ENCODE measurements at places on chromosomes 3 and 15. TPM values are rescaled to one million over a fixed set of nuclear protein-coding genes. Genes with fewer than 3 reads are reported as not detected.
A peak's percentile ranks its signal among the peaks of the same experiment; 100 is the strongest.

- no peak for DNase-seq
- H3K27me3 ChIP-seq = no peaks in the 10 kb centered on the region
- H3K36me3 ChIP-seq = peaks cover 21% of the 10 kb centered on the region
- H3K4me1 ChIP-seq = peaks cover 34% of the 10 kb centered on the region
- no peak overlapping the region for H3K4me3 ChIP-seq
Observed at GRCh38 chr15:90988296-90988695, 6.0 kb downstream of the PRC1 start.

GRCh38 chr3:150180334-150180733 lies 209.6 kb upstream of the PFN2 start:
- peaks cover 1% of the 10 kb centered on the region for H3K27me3 ChIP-seq
- no peaks in the 10 kb centered on the region for H3K4me1 ChIP-seq
- H3K36me3 ChIP-seq = no peaks in the 10 kb centered on the region

Gene DPH6
- 14.3 TPM for total RNA-seq

- no peaks in the 10 kb centered on the region for H3K4me1 ChIP-seq
- no peak overlapping the region for H3K27ac ChIP-seq
- no peaks in the 10 kb centered on the region for H3K27me3 ChIP-seq
- no peak overlapping the region for H3K4me3 ChIP-seq
- H3K36me3 ChIP-seq = no peaks in the 10 kb centered on the region
Observed at GRCh38 chr3:22886439-22887068, 316.6 kb upstream of the UBE2E2 start.

DNA sequence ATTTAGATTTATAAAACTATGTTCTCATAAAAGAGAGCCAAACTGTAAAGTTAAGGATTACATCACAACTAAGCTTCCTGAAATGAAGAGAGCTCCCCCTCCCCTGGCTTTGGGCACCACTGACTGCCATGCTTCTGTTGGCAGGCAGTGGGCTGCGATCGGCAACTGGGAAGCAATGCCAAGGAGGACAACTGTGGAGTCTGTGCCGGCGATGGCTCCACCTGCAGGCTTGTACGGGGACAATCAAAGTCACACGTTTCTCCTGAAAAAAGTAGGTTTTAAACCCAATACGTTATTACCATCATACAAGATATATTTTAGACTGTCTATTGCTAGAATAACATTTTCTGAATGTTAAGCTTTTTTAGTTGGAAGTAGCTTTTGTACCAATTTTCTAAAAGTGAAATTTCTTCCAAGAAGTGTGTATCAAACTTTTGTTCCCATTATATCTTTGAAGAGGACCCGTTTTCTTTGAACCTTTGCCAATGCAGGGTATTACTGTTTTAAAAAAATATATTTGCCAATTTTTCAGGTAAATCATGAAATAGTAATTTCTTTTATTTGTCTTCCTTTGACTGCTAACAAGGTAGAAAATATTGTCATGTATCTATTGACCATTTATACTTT lies 184.1 kb downstream of the ADAMTSL3 start:
- DNase-seq = peak; percentile 12
- no peaks in the 10 kb centered on the region for H3K4me1 ChIP-seq
- peaks cover 2% of the 10 kb centered on the region for H3K27me3 ChIP-seq
- H3K27ac ChIP-seq = no peak overlapping the region
- no peak overlapping the region for H3K4me3 ChIP-seq
- no peaks in the 10 kb centered on the region for H3K36me3 ChIP-seq

DNA sequence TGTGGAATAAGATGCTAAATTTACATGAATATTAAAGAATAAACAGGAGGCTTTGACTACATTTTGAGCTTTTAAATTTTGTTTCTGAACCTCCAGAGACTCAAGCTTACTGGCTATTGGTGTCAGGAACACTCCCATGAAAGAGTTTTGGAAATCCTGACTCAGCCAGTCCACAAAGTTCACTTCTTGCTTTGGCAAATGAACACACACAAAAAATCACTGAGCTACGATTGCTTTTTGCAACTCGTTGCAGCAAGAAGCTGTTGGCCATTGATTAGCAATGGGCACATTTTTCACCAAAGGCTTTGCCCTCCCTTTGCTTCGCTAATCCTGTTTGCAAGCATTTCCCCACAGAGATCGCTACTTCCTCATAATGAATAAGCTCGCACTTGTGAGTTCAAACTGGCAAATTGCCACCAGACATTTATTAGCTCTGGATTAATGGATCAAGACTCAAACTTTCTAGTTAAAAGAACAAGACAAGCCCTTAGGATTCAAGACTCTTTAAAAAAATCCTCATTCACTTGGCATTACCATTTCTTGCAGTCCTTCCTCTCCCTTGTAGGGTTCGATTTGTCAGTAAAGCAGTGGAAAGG lies 343.2 kb upstream of the ONECUT1 start:
- H3K27me3 ChIP-seq = no peaks in the 10 kb centered on the region
- no peak for DNase-seq
- H3K4me3 ChIP-seq = no peak overlapping the region
- no peak overlapping the region for H3K27ac ChIP-seq

GRCh38 chr15:100733101-100733842 lies 130.9 kb downstream of the ASB7 start:
- no peaks in the 10 kb centered on the region for H3K27me3 ChIP-seq
- H3K36me3 ChIP-seq = no peaks in the 10 kb centered on the region
- H3K27ac ChIP-seq = no peak overlapping the region
- DNase-seq = no peak

DNA sequence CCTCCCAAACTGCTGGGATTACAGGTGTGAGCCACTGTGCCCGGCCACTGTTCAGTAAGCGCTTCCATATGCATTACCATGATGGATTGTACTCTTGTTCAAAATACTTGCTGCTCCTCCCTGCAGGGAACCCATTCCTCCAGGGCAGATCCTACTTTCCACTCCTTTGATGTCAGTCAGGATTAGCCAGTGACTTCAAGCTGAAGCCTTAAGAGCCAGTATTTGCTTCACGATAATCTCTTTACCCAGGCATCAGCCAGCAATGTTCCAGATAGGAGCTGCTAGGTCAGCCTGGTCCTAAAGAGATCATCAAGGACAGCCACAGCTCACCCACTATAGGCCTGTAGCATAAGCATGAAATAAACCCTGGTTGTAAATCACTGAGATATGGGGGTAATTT lies 96.5 kb upstream of the UBE2E2 start:
- H3K36me3 ChIP-seq = no peaks in the 10 kb centered on the region
- DNase-seq = no peak
- no peaks in the 10 kb centered on the region for H3K4me1 ChIP-seq
- peaks cover 1% of the 10 kb centered on the region for H3K27me3 ChIP-seq

- no peaks in the 10 kb centered on the region for H3K4me1 ChIP-seq
- no peak for DNase-seq
- H3K27ac ChIP-seq = no peak overlapping the region
- no peak overlapping the region for H3K4me3 ChIP-seq
Observed at GRCh38 chr3:184240384-184241140, 8.2 kb downstream of the ALG3 start.

GRCh38 chr15:99873451-99873850 lies 140.2 kb upstream of the LYSMD4 start:
- H3K4me1 ChIP-seq = no peaks in the 10 kb centered on the region
- no peak for DNase-seq
- no peaks in the 10 kb centered on the region for H3K36me3 ChIP-seq
- no peaks in the 10 kb centered on the region for H3K27me3 ChIP-seq
- no peak overlapping the region for H3K27ac ChIP-seq
